ENCODE measurements at places on chromosomes 6 and 20. TPM values are rescaled to one million over a fixed set of nuclear protein-coding genes. Genes with fewer than 3 reads are reported as not detected.

The EMILIN3 gene
- 1.7 TPM for total RNA-seq

The DDX43 gene
- 3.0 TPM for total RNA-seq

- no peak for DNase-seq
These were observed 306.4 kb upstream of the PRND start for GRCh38 chr20:4415281-4415680.

GRCh38 chr20:11143481-11143880 is 469.7 kb upstream of the JAG1 start:
- DNase-seq = no peak

Data from lung (tissue), 17 donors.